MM.1S (cell line): ENCODE measurements at places on chromosomes 6 and 20.

DNA sequence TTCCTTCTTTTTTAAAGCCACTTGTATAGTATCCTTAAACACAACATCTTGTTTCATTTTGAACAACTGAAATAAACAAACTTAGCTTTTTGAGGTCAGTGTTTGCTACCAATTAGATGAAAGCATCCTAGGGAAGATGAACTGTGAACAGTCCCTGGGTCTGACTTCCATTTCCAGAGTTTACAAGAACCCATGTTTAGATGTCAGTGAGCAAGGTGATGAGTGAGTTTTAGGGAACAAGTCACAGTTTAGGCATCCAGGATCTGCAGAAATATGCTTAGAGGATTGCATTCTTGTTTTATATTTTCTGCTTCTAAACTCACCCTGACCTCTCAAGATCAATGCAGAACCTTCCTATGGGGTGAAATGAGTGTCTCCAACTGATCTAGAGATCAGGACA, 3.0 kb downstream of the ZC2HC1B start:
- DNase-seq: no peak

GRCh38 chr20:40648210-40649072, 40.6 kb downstream of the MAFB start:
- DNase-seq: no peak

DNA sequence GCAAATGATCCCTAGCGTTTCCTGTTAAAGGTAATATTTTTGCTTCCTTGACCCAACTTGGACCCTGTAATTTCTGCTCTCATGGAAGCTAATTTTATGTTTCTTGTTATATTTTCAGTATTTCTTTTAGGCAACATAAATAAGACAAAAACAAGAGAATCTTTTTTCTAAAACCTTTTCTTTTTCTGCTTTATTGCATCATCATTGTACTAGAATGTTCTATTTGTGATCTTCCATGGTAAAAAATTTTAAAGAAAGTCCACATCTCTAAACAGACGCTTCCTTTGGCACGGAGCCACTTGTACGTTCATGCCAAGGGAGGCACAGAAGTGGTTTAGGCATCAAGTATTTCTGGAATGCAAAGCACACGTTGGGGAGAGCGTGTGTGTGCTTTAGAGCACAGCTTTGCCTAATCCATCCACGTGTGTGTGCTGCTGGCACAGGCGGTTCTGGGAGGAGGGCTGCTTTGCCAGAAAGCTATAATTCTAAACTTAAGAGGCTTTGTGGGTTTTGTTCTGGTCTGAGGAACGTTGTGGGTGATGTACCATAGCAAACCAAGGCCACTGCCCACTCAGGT, 98.3 kb downstream of the SASH1 start:
- no peak for DNase-seq

DNA sequence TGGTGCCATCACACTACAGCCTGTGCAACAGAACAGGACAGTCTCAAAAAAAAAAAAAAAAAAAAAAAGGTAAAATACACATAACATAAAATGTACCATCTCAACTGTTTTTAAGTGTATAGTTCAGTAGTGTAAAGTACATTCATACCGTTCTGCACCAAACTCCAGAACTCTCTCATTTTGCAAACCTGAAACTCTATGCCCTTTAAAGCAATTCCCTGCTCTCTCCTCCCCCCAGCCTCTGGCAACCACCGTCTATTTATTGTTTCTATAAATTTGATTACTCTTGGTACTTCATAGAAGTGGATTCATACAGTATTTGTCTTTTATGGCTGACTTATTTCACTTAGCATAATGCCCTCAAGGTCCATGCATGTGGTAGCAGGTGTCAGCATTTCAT, 12.9 kb downstream of the RIPOR2 start:
- DNase-seq: no peak

- no peak for DNase-seq
Observed at GRCh38 chr6:166942393-166943168, 13.8 kb downstream of the RNASET2 start.

DNA sequence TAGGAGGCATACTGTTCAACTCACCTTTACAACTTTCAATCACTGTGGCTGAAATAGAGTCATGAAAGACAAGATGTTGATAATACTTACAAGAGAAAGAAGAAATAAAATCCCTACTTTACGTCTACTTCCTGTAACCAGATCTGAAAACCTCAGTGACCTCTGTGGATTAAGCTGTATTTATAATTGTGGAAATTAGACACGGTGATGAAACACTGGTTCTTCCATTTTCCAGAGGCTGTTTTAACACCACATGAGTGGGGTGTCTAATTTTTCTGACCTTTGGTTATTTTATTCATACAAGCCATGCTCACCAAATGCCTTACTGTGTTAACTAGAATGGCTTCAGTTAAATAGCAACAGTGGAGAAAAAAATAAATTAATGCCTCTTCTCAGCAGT, 58.5 kb upstream of the HIVEP1 start:
- DNase-seq: no peak
